Stimulated activated naive CD8-positive, alpha-beta T cell treated with anti-CD3 and anti-CD28 coated beads, Interleukin-15, Interleukin-2, amounts not matched to agents 100 U/mL and 50 U/mL, for 24 hours (primary cell): ENCODE measurements at places on chromosomes 12 and 14.

DNA sequence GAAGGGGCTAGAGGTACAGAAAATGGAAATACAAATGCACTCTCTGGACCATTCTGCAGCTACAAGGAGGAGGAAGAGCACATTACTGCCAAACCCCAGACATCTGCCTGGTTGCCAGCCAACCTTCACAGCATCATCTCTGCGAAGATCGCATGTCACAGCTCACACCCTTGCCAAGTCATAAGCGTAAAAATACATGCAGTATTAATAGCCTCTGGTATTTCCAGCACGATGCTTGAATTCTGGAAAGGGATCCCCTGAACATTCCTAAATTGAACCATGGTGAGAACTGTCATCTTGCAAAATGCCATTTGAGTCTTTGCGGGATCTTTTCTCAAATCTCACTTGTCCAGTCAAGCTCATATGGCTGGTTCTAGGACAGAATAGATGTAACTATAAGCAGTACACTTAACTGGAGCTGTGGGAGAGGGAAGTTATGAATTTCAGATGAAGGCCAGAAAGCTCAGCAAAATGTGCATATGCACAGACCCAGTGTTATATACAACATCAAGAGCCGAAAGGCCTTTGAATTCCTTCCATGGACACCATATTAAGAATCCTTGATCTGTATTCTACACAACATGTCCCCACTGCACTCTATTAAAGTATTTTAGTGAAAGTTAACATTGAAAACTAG is 211.6 kb downstream of the DUSP6 start:
- DNase-seq, result no peak

- DNase-seq, result no peak
Measured at GRCh38 chr12:109678719-109679118, 34.9 kb upstream of the FAM222A start.

- no peak for DNase-seq
Measured at GRCh38 chr14:99616832-99617800, 13.1 kb upstream of the CCDC85C start.

- peak; percentile 21 for DNase-seq
Measured at GRCh38 chr14:51304941-51305340, 64.9 kb downstream of the TMX1 start.

DNA sequence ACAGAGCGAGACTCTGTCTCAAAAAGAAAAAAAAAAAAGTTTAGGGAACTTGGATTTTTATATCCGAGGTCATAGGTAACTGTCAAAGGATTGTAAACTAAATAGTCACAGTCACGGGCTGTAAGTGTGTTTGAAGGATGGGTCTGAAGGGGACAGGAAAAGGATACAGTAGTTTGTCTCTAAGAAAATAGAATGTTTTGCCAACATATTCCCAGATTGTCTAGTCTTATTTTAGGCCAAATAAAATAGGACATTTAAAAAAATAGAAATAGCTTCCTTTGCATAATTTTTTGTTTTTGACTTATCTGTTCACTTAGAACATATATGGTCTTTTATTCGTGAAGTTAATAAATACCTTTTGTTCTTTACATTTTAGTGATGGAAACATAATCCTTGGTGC is 24.2 kb upstream of the REP15 start:
- no peak for DNase-seq
